Mucosa of gallbladder (tissue), 1 donor: ENCODE measurements at places on chromosomes 6 and 20.

DNA sequence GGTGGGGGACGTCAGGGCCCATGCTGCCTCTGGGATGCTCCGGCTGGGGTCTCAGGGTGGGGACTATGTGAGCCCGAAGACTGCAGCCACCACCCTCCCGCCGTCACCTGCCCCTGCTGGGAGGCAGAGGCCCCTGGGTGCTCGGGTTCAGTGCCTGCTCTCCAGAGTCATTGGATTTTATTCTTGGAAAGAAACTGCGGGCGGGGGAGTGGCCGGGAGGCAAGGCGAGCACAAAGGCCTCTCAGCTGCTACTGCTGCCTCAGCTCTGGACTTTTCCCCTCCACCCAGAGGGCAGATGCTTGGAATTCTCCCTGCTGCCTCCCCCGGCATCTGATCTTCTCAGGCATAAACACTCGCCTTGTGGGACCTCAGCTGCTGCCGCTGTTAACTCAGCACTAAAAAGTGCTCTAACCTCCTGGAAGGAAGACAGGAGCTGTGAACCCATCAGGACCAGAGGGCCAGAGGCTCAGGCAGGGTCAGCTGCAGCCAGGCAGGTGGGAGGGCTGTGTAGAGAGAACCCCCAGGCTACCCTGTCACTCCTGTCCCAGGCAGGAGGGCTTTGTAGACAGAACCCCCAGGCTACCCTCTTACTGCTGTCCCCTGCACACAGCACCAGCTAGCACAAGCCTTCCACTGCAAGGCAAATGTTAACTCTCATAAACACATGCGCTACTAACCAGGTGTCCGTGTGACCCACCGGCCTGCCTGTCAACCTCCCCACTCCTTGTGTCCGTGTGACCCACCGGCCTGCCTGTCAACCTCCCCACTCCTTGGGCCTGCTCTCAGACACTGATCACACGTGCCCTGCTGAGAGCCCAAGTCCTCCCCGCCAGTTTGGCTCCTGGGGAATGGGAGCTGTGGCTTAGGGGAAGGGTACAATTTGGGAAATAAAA, 9.4 kb upstream of the FRMD1 start:
- DNase-seq = peak; percentile 74

DNA sequence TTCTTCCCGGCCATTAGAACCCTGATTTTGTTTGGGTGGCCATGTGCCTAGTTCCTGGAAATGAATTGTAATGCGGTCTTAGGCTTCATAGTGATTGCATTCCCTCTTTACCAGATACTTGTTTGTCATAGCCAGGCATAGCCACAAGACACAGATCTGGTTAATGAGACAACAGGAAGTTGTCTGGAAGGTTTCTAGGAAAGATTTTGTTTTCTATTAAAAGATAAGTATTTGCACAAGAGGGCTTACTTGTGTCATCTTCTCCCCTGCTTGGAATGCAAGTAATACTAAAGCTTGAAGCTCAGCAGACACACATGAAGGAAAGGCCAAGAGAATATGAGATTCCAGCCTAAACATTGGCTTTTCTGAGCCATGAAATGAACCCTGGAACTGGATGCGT, 12.9 kb downstream of the FARS2 start:
- no peak for DNase-seq

GRCh38 chr6:12324099-12324498, 33.9 kb downstream of the EDN1 start:
- peak; percentile 84 for DNase-seq

DNA sequence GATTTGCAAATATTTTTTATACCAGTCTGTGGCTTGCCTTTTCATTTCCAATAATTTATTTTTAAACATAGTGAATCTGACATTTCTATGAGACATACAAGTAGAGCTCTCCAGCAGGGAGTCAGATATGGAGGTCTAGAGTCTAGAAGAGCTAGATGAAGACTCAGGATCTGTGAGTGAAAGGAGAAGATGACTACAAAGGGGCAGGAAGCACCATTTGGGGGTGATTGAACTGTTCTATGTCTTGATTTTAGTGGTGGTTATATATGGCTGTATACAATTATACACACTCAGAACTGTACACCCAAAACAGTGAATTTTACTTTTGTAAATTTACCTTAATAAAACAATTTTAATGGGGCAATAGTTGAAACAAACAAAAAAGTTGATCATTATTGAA, 127.9 kb upstream of the BACH2 start:
- DNase-seq = no peak

GRCh38 chr6:33993653-33994471, 152.0 kb downstream of the GRM4 start:
- no peak for DNase-seq

- no peak for DNase-seq
Measured at GRCh38 chr20:528923-529604, 14.5 kb downstream of the CSNK2A1 start.

DNA sequence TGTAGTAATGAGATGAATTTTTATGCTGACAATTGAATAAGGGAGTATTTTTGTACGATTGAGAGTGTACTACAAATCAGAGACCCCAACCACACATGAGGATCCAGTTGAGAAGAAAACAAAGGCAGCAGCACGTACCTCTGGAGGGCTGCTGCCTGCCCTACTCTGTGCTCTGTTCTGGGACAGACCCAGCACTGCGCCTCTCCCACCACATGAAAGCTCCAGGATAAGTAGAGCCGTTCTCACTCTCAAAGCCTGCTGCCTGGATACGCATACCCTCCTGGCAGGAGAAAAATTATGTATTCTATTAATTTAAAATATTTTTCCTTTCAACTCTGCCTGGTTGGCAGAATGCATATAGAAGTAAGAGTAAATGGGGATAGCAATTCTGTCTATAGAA, 11.5 kb upstream of the TRAF3IP2 start:
- DNase-seq = no peak

GRCh38 chr6:35425284-35425683, 26.9 kb upstream of the FANCE start:
- DNase-seq = no peak

GRCh38 chr6:13920552-13920951, 4.2 kb upstream of the RNF182 start:
- no peak for DNase-seq

DNA sequence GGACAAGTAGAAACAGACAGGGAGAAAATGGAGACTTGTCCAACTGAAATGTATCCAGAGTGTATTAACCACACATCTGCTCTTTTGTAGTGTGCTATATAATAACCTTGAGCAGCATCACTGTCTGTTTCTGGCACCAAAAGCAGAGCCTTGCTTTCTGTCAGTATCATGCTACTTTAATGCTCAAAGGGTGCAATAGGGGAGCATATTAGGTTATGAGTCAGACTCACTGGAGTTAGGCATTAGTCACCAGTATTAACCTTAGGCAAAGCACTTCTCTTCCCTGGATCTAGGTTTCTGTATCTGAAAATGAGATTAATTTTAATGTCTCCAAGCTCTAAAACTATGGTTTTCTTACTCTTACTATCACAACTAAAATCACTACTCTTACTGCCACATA, 280.1 kb downstream of the TFAP2B start:
- no peak for DNase-seq

DNA sequence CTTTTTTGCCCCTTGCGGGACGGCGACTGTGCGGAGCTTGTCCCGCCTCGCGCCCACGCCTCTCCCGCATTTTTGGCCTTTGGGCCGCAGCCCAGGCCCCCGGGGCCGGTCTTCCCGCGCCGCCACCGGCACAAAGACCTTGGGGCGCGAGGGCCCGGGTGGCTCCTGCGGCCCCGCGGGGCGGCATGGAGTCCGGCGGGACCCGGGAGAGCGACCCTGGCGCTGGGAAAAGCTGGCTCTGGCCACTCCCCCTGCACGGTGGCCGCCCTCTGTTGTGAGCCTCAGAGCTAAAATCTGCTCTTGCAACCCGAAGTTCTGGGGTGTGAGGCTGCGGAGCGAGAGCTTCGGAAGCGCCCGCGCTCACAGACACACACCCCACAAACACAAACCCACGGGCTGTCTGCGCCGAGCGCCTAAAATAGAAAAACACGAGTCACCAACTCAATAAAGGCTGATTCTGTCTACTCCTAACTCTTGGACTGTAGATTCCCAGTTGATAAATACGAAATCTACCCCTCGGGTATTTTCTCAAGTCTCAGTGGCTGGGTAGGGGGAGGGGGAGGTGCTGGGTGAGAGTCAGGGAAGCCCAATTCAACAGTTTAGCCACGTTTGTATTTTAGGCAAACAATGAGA, 496 bp upstream of the BEND3 start:
- no peak for DNase-seq

DNA sequence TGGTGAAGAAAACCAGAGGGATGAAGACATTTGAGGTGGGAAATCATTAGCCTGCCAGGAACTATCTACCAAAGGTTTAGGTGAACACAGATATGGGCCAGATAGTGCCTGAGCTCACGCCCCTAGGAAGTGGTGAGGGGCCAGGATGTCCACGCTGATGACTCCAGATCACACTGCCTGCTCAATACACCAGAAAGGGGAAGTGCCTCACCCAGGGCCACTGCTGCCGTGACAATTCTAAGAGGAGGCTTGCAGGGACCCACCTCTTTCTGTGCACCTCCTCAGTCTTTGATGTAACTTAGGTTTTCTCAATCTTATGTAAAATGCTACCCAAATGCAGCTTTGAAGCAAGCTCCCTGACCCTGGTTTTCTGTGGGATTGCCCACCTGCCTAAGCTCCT, 5.4 kb upstream of the RAB44 start:
- no peak for DNase-seq

GRCh38 chr6:155157101-155157500, 106.7 kb upstream of the CLDN20 start:
- DNase-seq = no peak

DNA sequence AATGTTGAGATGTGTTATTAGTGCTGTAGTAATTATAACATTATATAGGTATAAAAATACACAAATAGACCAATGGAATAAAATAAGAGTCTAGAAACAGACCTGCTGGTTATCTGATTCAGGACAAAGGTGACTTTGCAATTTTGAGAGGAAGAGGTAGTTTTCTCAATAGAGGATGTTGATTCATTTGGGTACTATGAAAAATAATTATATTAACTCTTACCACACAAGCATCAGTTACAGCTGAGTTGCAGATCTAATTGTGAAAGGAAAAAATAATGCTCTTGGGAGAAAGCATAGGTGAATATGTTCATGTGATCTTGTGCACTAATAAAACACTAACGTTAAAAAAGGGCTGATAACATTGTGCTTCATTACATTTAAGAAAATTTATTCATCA, 103.0 kb downstream of the BCKDHB start:
- DNase-seq = no peak

GRCh38 chr20:37610203-37610798, 82.6 kb upstream of the BLCAP start:
- DNase-seq = no peak

DNA sequence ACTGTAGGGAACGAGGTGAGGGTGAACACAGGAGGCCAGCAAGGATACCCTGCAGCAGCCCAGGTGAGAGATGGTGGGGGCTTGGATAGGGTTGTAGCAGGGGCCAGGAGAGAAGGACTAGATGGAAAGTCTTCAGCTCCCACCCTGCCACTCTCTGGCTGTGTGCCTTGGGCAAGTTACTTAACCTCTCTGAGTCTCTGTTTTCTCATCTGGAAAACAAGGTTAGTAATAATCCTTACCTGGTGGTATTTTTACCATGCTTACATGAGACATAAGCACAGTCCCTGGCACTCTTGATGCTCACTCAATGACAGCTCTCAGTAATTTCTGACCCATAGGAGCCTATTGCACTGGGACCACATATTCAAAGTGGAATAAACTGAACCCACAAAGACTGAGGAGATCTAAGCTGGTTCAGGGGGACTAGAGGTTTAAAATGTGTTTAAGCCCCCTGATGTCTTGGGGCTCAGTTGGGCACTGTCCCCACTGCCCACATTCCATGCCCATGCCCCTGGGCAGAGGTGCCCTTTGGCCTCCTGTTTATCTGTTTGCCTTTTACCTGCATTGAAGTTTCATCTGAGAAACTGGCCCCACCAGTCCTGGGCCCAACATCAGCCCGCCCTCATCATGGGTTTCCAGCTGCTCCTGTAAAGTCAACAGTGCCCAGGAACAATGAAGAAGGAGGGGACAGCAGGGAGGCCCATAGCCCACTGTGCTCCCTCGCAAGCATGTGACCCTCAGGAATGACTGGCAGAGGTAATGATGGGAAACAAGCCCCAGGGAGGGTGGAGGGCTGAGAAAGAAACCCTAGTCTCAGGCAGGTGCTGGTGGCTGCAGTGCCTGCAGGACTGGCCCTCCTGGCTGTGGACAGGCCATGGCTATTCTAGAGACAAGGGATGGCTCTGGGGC, 104.0 kb downstream of the VEGFA start:
- peak; percentile 60 for DNase-seq

DNA sequence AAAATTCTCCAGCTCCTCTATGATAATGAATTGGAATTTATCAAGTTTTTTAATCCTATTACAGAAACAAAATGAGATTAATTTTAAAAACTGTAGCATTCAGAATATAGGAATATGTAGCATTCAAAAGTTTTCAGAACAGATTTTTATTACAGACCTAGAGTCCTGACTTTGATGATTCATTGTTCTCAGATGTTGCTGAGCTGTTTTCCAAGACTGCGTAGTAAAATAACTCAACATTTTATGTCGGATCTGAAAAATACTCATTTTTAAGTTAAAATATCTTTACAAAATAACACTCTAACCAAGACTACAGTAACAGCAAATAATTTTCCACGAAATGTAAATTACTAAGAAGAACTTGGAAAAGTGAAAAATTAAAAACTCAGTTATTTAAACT, 67.1 kb downstream of the SYCP2 start:
- no peak for DNase-seq

DNA sequence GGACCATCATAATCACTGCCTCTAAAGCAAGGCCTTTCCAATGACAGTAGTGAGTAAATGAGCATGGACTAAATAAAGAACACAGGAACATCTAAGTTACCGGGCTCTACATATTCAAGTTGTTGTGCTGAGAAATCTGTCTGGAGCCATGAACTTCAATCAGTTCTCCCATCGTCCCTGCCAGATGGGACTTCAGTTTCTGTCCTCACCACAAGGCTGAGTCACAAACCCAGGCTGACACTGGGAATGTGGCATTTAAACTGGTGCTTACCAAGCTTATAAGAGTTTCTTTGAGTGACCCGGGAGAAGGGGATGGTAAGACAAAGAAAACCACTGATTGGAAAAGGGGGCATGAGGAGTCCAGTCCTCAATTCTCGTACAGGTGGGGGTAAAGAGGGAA, 497.0 kb downstream of the MAFB start:
- no peak for DNase-seq

DNA sequence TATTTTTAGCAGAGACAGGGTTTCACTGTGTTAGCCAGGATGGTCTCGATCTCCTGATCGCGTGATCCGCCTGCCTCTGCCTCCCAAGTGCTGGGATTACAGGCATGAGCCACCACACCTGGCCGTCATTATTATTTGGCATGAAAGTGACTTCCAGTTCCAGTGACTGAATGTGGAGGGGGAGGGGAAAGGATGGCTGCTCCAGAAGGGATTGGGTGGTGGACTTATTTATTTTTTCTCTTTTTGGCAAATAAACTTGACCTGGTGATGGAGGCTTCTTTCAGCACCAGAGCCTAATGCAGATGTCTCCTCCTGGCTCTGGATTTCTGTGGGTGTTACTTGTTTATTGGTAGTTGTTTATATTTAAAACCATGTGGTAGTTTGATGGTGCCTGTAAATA, 16.9 kb upstream of the SLC22A23 start:
- DNase-seq = no peak

- DNase-seq = no peak
Measured at GRCh38 chr20:63351811-63352591, 9.1 kb downstream of the CHRNA4 start.
